ENCODE measurements at places on chromosomes 5 and 9.

DNA sequence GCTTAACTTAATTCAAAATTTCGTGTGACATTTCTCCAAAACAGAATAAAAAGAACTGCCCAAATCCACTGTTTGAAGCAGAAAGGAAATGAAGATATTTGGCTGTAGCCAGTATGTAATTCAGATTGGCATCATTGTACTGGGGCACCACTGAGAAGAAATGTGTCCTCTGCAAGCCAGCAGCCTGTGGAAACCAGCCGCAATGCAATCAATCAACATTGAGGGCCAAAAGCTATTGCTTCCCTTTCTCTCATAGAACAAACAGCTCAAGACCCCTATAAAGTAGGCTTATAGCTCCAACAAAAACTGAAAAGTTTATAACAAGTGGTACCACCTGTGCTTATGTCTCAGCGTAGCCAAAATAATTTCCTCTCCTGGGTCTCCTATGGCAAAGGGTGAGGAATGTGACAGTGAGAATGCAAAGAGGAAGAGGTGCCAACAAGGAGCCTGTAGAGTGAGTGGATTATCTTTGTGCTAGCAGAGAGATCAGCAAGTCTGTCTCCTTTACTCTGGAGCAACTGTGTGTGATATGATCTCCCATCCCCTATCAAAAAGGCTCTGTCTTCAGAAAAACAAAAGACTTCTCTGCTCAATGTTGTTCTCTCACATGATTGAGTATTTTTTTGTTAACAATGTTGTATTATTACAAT is 1072.3 kb upstream of the DMAC1 start:
- DNase-seq, result no peak

DNA sequence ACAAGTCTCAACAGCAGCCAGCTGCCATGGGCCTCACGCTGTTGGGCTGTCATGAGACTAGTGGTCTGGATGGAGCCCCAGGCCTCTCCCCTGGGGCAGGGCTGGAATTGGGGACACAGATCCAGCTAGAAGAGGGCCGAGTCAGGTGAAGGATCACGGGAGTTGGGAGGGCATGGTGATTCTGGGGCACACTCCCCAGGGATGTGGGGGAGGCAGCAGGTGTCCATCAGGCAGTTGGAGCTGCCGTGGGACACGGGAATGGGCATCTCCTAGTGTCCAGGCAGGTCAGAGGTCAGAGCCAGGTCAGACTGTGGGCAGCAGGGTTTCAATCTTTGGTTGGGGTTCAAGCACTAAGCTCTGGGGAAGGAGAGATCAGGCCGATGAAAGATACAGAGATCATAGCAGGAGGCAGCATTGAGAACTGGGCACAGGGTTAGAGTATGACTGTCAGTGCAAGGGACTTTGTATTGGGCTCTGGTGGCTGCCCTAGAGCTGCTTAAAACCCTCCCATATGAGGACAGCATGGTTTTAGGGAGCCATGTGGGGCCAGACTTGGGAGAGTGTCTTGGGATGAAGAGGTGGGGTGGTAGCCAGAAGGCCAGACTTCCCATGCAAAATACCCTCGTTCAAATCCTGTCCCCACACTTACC is 59.2 kb downstream of the ARHGEF37 start:
- no peak for DNase-seq

- peak; percentile 39 for DNase-seq
Measured at GRCh38 chr5:38551030-38552017, 5.1 kb downstream of the LIFR start.

DNA sequence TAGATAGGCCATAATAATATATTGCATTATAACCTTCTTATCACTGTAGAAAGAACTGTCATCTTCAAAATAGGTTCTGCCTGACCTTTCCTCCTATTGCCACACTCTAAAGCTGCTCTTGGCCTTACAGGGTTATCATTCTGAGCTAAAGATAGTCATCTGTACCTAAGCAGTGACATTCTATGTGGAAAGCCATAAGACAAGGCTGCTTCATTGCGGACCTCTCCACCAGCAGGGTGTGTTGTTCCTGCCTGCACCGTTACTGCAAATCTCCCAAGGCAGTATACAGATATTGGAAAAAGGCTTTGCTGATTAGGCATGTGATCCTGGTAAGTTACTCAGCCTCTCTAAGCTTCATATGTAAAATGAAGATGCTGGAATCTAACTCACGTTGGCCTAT is 8.1 kb downstream of the ZNF622 start:
- DNase-seq, result no peak

DNA sequence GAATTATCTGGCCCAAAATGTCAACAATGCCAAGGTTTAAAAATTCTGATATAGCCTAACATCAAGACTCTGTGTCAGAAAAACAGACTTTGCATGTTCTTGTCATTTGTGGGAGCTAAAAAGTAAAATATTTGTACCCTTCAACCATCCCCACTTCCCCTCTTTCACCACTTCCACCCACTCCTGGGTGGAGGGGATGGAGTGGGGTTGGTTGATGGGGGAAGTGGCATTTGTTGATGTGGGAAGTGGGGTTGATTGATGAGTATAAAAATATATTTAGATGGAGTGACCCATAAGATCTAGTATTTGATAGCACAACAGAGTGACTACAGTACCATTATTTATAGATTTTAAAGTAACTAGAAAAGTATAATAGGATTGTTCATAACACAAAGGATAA is 55.0 kb upstream of the C9orf72 start:
- DNase-seq, result no peak

- no peak for DNase-seq
Measured at GRCh38 chr9:72695365-72695764, 174.0 kb downstream of the TMC1 start.

DNA sequence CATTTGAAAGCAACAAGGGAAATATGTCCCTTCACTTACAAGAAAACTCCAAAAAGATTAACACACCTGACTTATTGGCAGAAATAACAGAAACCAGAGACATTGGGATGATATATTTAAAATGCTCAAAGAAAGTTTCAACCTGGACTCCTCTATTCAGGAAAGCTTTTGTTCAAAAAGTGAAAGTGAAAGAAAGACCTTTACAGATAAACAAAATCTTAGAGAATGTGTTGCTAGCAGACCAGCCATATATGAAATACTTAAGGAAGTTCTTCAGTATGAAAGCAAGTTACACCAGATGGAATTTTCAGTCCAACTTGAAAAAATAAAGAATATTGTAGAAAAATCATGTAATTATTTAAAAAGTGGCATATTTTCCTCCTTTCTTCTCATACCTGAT is 1075.1 kb downstream of the NR2F1-AS1 start:
- no peak for DNase-seq

DNA sequence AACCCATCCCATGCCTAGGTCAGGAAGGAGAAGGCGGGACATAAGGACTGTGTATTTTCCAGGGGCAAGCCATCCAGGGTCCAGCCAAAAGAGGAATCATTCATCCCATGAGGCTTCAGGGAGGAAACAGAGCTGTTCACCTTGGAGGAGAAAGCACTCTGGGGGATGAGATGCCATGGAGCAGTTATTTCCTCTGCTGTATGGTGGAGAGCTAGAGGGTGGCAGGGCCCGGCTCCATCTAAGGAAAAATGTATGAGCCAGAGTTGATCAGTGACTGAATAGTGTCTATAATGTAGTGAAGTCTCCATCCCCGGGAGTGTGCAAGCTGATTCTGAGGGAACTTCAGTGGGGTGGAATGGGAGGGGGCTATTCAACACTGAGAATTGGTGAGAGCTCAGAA is 8.0 kb downstream of the ENHO start:
- DNase-seq, result no peak

GRCh38 chr5:75992753-75993152 is 90.4 kb upstream of the SV2C start:
- no peak for DNase-seq

Measured in stromal cell of bone marrow (primary cell).